ENCODE measurements at places on chromosomes 3 and 15.

DNA sequence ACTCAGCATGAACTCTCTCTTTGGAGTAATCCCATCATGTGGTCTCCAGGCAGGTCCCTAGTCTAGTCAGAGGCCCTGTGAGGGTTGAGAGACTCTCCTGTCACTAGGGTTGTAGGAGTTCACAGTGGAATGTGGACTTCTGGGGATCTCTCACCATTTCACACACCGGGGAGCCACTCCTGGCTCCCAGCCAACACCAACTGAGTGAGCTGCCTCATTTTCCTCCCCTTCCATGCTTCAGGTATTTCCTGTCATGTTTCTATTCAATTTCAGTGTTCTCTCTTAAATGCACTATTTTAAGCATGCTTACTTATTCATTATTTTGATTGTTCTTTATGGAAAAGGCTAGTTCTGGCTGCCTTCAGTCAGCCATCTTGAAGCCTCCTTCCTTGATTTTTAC is 467.5 kb upstream of the ARL6 start:
- DNase-seq: no peak

DNA sequence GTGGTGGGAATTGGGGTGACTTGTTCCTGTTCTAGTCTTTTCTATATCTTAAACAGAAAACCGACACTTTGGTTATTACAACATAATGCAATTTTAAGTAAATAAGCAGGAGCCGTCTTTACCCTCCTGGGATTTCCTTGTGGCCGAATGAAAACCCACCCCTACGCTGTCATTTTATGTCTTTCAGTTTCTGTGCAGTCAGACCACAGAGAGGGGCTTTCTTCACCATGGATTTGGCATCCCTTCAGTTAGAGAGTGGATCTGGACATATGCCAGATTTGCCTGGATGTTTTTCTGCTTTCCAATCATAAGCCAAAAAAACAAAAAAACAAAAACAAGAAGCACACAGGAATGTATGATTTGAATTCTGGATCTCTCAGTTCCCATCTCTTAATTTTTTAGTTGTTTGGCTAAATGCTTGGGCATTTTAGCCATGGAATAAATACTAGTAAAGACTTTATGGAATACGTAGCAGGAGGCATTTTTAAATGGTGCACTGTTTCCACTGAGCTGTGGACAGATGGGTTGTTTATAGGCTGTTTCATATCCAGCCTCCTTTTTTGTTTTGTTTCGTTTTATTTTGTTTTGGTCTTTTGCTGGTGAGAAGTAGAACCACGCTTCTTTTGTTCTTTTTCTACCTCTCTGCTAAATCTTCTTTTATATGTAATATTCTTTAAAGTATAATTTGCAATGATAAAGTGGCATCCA is 272.9 kb downstream of the FEZF2 start:
- no peak for DNase-seq

DNA sequence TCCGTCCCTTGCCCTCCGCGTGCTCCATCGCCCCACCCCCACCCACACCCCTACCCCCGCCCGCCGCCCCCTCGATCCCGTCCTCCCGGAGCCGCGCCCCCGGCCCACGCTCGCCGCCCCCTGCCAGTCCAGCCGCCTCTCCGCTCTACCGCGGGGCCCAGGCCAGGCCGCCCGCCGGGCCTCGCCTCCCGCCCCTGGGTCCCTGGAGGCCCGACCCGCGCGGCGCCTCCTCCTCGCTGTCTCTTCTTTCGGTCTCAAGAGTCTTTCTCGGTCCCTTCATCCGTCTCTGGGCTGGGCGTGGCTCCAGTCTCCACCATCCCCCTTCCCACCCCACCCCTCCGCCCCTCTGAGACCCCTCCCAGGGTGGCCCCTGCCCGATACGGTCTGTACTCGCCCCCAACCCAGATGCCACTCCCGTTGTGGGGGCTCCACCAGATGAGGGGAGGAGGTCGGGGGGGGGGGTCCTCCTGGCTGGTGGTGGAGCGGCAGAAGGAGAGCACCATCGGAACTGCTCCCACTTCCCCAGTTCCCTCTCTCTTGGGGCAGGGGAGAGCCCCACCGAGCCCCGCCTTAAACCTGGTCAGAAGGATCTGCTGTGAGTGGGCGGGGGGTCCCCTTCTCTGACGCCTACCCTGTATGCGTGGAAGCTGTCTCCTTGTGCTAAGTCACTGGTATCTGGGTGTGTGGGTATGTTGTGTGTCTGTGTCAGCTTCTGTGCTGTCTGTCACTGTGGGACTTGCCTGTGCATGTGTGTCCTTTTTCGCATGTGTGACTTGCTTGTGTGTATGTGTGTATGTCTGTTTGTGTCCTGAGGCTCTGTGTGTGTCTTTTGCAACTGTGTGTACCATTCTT is 1.0 kb downstream of the PRKCD start:
- peak; percentile 32 for DNase-seq

DNA sequence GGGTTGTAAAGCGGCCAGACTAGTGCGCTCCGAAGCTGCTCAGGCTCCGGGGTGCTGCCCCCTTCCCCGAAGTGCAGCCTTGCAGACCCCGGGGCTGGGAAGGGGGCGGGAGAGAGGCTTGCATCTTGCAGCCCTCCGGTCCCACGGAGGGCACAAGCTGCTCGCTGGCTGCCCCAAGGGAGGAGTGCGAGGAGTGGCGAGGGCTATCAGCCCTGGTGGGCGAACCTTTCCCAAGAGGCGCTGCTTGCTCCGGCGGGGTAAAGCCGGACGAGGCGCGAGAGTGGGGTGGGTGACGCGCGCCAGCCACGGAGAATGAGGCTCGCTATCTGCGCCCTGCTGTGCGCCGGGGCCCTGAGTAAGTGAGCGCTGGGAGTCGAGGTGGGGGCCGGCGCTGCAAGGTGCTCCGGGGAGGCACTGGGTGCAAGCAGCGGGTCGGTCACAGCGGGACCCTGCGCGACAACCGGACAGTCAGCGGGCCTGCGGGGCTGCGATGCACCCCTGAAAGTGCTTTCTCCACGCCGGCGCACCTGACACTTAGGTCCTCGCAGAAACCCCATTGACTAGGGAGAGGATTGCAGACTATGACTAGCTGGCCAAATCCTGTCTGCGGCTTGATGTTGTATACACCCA is 12.7 kb upstream of the TOPBP1 start:
- DNase-seq: no peak

DNA sequence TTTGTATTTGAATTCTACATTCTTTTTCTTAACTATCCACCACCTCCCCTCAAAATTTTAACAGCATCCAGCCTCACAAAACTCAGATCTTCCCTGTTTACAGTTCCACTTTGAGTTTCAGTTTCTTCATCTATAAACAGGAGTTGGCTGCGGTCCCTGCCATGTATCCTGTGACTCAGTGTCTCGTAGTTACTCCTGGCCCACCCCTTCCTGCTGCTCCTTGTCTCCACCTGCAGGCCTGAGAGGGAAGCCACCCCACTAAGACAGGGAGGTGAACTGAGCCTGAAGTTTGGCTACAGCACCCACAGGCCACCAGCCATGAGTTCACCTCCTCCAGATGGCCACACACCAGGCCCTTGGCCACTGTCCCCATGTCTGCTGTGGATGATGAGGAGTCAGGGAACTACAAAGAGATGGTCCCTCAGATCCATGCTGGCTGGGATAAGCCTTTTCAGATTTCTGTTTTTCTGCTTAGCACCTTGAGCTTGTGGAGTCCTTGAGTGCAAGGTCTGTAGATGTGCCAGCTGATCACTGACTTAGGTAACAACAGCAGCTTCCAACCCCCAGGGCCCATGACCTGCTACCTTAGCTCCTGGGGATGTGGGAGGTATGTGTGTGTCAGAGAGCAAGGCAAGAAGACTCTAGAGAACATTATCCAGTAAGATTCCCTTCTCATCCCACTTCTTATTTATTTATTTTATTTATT is 37.5 kb downstream of the CD86 start:
- peak; percentile 14 for DNase-seq

GRCh38 chr3:118396491-118396890 is 638.2 kb downstream of the IGSF11 start:
- no peak for DNase-seq

All from WERI-Rb-1 (cell line).